ENCODE measurements at places on chromosomes 1 and 21.

DNA sequence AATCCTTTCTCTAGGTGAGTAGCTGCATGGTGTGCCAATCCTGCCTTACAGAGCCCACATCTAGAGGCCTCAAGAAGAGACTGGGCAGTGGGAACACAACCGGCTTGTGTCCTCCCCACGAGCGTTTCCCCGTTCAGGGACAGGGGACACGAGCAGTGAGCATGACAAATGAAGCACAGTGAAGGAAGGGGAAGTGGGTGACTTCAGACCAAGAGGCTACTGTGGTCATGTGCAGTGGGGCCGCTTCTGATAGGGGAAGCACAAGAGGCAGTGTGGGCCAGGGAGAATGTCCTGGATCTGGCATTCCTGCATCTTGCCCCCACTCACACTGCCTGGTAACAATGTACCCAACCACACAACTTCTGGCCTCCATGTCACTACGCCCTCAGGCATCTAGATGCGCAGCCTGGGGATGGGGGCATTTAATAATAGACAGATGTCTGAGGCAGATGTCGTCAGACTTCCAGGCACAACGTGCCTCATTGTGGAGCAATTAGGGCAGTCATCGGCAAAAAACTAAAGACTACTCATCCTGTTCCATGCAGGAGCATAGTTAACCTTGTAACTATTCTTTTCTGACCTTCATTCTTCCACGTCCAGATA lies 155.6 kb upstream of the NBPF11 start:
- no peak for DNase-seq

DNA sequence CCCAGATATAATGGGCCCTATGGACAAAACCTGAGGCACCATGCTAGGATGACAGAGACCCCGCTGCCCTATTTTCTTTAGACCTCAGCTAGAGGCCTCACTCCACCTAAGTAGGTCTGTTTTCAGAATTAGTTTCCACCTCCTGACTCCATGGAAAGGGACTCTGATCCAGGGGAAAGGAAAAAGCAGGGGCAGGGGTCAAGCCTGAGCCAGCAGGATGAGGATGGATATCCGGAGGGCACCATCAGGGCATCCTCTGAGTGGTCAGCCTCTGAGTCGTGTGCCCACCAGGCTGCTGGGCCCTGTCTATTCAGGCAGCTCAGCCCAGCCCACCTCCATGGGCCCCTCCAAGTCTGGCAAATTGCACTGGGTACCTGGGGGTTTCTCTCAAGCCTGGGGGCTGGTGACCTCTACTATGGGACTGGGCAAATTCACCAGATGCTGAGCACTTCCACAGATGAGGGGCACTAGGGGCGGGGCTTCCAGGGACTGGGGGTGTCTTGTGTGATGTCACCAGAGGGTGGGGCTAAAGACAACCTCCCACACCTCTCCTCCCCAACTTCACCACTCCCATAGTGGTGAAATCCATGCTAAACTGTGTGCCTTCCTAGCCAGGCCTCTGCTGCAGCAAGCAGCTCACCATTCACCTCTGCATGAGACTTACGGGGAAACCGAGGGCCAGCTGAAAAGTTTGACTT lies 5.5 kb downstream of the PAQR7 start:
- DNase-seq: no peak

- no peak for DNase-seq
These were observed 32.3 kb downstream of the LRRC8B start for GRCh38 chr1:89556726-89557444.

- DNase-seq: no peak
These were observed 354.0 kb upstream of the RGS18 start for GRCh38 chr1:191804311-191804710.

DNA sequence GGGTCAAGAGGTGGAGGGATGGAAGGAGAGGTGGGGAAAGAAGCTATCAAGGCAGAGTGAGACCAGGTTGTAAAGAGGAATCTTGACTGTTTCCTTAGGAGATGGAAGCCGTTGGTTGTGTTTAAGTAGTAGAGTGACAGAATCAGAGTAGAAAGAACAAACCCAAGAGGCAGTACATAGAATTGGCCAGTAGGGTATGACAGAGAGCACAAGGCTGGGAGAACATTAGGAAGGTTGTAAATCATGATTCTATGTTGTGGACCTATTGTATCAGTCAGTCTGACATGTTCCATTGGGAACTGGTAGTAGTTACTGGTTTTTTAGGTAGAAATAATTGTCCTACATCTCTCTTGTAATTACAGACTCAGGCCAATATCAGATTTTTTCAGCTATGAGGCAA lies 486.9 kb upstream of the USP24 start:
- peak; percentile 32 for DNase-seq

All from NCI-H748 treated with DMSO at 0.1 percent for 48 hours (cell line).